ENCODE measurements at places on chromosomes 3 and 15.

DNA sequence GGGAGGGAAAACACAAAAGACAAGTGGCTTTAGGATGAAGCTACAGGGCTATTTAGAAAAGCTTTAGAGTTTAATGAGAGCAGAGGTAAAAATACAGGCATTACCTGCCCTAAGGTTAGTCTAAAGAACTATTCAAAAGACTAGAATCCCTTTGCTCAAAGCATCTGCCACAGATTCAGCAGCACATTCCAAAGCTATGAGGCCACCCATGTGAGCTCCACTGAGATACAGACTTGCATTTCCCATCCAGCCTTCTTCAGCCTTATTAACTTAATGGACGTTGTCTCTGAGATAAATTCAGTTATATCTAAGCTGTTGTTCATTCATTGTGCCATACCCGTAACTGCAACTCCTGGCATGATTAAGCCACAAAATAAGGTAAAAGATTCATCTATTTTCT, 25.4 kb downstream of the CXCR6 start:
- DNase-seq = no peak

DNA sequence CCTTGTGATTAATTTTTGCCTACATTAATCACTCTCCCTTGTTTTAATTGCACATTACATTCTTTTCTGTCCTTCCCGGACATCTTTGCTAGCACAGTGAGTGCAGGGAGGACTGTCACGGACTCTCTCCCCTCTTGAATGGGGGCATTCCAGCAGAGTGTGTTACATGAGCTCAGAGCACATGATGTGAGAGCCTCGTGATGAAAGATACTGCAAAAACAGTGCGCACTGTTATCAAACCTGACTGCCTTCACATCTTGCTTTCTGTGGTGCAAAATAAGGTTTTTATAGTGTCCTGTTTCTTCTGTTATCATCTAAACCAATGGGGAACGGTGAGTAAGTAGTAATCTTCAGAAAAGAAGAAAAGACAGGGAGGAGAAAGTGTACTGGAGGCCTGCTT, 167.5 kb downstream of the PGPEP1L start:
- DNase-seq = no peak

GRCh38 chr3:34106879-34107278, 308.4 kb downstream of the PDCD6IP start:
- no peak for DNase-seq

DNA sequence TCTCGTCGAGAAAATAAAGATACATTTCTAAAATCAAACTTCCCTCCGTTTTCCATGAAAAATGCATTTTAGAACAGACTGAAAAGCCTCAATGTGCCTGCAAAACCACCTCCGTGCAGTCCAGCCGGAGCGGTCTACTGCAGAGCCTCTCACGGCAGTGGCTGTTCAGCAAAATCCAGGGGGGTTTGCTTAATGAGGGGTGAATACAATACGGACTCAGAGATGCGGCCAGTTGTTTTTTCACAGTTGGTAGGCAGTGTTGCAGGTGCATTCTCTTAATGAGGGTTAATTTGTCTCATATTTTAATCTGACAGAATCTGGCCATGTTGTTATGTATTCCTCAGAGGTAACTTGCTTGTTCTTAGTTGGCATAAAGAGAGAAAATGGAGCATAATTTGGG, 223.0 kb downstream of the EBLN2 start:
- no peak for DNase-seq

- no peak for DNase-seq
These were observed 8.8 kb upstream of the ATP11B start for GRCh38 chr3:182784542-182784941.

DNA sequence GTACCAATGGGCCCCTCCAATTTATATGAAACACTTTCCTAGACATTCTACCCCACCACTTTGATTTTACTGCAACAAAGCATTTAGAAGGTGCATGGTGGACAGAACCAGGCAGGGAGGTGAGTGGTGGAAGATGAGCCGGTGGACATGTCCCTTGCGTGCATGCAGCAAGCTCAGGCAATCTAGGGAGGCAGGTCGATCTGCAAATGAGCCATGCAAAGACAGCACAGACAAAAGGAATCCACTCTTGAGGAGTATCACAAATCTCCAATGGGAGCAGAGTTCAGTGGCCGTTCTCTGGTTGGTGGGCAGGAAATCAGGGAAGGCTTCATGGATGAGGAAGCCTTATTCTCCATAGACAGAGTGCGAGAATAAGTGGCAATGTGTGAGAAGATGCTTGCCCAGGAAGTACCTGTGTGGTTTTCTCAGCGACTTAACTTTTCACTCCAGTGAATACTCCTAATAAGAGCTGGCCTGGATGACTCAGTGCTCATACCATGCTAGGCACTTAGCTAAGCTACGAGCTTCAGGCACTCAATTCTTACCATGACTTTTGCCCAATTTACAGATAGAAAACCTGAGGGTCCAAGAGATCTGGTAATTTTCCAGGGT, 152.5 kb downstream of the FOXP1 start:
- no peak for DNase-seq

- no peak for DNase-seq
These were observed 678.1 kb upstream of the CCDC54 start for GRCh38 chr3:106699122-106699521.

DNA sequence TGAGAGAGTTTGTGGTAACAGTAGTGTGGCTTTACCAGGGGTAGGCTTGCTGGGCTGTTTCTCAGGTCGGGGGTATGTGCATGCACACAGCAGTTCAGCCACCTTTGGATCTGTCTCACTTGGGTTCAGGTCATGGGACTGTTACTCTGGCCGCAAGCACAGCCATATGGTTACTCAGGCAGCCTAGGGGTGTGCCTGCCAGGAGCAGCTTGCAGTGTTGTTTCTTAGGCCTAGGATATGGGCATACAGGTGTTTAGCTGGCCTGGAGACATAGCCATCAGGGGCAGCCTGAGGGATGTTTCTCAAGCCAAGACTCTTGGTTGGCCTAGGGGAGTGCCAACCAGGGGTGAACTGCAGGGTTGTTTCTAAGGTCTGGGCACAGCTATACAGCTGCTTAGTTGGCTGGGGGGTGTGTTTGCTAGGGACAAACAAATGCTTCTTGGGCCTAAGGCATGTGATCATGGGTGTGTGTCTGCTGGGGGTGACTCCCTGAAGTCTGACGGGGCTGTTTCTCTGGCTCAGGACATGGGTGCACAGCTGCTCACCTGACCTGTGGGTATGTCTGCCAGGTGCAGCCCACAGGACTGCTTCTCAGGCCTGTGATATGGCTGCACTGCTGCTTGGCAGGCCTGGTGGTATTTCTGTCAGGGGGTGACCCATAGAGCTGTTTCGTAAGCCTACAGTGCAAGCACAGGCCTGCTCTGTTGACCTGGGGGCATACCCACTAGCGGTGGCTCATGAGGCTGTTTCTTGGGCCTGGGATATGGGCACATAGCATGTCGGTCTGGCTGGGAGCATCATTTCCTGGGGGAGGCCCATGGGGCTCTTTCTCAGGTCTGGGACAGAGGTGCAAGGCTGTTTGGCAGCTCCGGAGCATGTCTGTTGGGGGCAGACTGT, 168.0 kb upstream of the THRB start:
- no peak for DNase-seq

DNA sequence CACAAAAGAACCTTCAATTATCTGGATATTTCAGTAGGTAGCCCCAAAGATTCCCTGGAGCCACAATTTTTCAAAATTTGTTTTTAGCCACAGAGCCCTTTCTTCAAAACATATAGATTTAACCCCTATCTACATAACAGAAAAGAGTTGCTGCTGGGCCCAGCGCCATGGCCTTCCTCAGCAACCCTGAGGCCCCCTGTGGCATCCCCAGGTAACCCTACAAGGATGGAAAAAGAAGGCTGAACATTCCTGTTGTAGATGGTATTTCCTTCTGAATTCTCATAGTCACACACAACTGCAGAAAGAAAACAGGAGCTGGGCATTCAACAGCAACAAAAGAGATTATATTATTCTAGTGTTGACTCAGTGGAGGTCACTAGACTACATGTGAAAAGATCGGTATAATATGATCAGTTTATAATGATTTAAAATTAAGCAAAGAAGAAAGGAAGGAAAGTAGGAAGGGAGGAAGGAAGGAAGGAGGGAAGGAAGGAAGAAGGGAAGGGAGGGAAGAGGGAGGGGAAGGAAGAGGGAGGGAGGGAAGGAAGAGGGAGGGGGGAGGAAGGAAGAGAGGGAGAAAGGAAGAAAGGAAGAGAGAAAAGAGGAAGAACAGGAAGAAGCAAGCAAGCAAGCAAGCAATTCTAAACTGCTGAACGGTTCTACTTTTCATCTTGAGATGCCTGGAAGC, 342.5 kb upstream of the NR2F2 start:
- DNase-seq = no peak

DNA sequence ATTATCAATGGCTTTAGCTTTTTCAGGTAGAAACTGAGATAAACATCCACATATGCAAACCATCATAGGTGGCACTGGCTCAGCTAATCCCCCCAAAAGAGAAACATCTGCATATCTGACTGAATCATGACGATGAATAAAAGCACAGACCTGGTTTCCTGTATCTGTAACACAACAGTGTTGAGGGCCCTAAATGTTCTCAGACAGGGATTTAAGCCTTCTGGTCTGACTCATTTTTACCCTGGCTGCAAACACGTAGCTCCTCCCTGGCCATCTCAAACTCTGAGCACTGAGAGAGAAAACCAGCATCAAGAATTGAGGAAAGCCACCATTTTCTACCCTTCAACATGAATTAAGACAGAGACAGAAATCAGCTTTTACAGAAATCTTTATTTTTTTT, 35.2 kb downstream of the GLB1 start:
- DNase-seq = no peak

DNA sequence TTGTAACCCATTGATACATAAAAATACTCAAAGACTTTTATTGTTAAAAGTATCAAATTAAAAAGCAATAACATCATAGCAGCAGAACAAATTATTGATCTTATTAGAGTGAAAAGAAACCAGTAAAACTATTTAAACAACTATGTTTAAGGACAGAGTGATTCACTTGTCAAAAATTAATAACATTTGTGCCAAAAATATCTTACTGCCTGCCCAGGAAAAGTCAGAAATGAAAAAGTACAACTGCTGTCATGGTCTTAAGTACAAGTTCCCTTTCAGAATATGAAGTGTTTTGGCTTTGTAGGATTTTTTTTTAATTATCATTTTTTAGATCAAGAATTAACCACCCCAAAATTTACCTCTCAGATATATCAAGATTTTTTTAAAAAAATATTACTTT, 3.4 kb downstream of the IFT57 start:
- DNase-seq = no peak

- no peak for DNase-seq
These were observed 320.2 kb upstream of the C2CD4B start for GRCh38 chr15:62485170-62485720.

DNA sequence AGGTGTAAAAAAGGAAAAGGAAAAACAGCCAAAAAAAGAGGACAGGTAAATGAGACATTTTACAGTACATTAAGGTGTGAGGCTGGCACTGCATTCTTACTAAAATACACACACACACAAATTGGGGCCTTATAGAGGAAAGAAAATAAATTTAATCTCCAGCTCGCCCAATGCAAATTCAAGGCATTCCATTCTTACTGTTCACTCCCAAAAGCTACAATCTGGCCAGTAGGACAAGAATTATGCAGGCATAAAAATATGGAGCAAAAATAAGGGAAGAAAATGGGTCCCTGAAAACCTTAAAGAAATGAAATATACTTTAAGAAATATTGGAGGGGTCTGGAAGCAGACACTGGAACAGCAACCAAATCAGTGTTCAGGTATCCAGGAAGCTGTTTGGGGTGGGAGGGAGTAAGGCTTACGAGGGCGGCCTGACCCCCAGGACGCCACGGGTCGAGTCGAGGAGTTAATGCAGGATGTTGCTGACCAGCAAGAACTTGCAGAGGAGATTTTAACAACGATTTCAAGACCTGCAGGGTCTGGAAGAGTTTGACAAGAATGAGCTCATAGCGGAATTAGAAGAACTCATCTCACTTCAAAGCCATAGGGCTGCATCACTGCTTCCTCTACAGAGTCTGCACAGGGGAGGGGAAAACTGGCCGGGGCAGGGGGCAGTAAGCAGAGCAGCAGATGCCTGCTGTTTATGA, 245.5 kb downstream of the TBL1XR1 start:
- DNase-seq = no peak

- DNase-seq = no peak
These were observed 3.7 kb downstream of the IQSEC1 start for GRCh38 chr3:13069495-13069894.

GRCh38 chr3:27074914-27075313, 294.3 kb downstream of the NEK10 start:
- DNase-seq = no peak

GRCh38 chr3:177459401-177459800, 262.1 kb upstream of the TBL1XR1 start:
- DNase-seq = no peak

DNA sequence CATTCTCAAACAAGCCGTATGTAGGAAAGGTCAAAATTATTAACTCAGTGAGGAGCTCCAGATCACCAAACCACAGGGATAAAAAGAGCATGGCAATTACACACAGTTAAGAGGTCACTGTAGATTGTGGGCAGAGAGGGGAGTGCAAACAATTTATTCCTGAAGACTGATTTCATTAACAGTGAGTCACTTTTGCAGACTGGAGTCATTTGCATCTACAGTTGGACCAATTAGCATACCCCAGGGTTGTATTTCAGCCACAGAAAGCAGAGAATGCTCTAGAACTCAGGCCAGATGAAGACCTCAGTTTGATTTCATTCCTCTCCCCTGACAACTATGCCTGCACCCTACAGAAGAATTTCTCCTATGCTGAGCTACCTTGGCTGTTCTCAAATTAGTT, 40.1 kb downstream of the SETMAR start:
- no peak for DNase-seq

- DNase-seq = no peak
These were observed 116.2 kb downstream of the SUCNR1 start for GRCh38 chr3:151989621-151990020.

DNA sequence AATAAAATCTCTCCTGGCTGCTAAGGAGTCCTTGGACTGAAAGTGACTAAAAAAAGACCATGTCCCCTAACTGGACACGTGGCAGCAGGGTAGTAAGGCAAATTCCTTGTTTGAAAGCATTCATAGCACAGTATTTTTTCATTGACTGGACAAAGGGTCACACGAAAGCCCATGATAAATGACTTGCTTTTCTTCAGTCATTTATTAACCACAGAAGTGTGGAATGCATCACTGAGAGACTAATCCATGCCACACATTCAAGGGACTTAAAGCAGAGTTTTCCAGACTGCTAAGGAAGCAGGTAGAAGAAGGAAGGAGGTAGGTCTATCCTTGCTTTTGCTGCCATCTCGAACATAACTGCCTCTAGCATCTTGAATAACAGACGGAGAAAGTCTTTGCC, 31.2 kb downstream of the CASR start:
- DNase-seq = no peak

GRCh38 chr15:24659622-24660021, 16.0 kb upstream of the NPAP1 start:
- DNase-seq = no peak
